ENCODE measurements at places on chromosomes 12 and 14. TPM values are rescaled to one million over a fixed set of nuclear protein-coding genes. Genes with fewer than 3 reads are reported as not detected.
A peak's percentile ranks its signal among the peaks of the same experiment; 100 is the strongest.

- no peak for DNase-seq
- H3K4me1 ChIP-seq: peaks cover 11% of the 10 kb centered on the region
- H3K4me3 ChIP-seq: no peak overlapping the region
- no peak overlapping the region for H3K27ac ChIP-seq
Observed at GRCh38 chr12:31712877-31713276, 15.9 kb downstream of the AMN1 start.

The VDR gene
- total RNA-seq: 7.1 TPM

DNA sequence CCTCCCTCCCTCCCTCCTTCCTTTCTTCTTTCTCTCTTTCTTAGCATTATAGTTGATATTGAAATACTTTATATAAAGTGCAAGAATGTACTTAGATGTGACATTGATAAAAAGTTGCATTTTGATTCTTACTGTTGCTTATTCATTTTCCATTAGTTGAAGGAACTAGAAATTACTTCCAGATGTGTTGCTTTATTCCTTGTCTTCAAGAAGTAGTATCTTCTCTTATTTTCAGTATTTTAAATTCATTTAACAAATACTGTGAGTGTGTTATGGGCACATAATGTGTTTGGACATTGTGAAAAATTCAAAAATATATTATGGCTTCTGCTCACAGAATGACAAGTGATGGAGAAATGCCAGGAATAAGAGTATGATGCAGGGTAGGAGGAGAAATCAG, 45.6 kb downstream of the TRMT5 start:
- H3K27ac ChIP-seq: no peak overlapping the region
- no peaks in the 10 kb centered on the region for H3K4me1 ChIP-seq
- DNase-seq: no peak
- H3K36me3 ChIP-seq: no peaks in the 10 kb centered on the region
- no peak overlapping the region for H3K4me3 ChIP-seq
- no peaks in the 10 kb centered on the region for H3K27me3 ChIP-seq

DNA sequence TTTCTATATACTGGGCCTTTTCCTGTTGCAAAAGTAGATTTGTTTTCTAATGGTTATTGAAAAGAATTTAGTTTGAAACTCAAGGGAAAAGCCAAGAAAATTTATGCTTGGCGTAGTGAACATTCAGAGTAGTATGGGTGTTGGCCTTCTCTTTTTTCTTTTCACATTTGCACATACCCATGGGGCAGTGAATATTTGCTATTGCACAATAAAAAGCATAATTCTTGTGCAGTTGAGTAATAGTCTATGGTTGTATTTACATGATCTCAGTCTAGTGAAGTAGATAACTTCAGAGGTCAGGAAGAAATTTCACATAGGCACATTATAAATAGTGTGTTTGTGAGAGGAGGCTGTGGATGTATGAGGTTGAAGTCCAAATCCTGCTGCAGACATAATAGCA, 158.1 kb downstream of the FLRT2 start:
- H3K36me3 ChIP-seq: no peaks in the 10 kb centered on the region
- no peaks in the 10 kb centered on the region for H3K27me3 ChIP-seq
- no peaks in the 10 kb centered on the region for H3K4me1 ChIP-seq
- no peak overlapping the region for H3K27ac ChIP-seq
- H3K4me3 ChIP-seq: no peak overlapping the region

The KRT72 gene
- total RNA-seq: 0.63 TPM

- H3K4me3 ChIP-seq: no peak overlapping the region
- no peak overlapping the region for H3K27ac ChIP-seq
- peaks cover 20% of the 10 kb centered on the region for H3K4me1 ChIP-seq
- no peaks in the 10 kb centered on the region for H3K27me3 ChIP-seq
- DNase-seq: no peak
Observed at GRCh38 chr14:22469538-22470303, 119.3 kb downstream of the DAD1 start.

The PAPOLA gene
- 310 TPM for total RNA-seq

- peaks cover 23% of the 10 kb centered on the region for H3K4me1 ChIP-seq
- DNase-seq: no peak
- H3K27me3 ChIP-seq: no peaks in the 10 kb centered on the region
- no peak overlapping the region for H3K4me3 ChIP-seq
- no peaks in the 10 kb centered on the region for H3K36me3 ChIP-seq
Observed at GRCh38 chr12:123102366-123102765, 48.5 kb downstream of the PITPNM2 start.

GRCh38 chr12:96510306-96510764, 21.0 kb downstream of the CFAP54 start:
- no peak overlapping the region for H3K4me3 ChIP-seq
- no peak for DNase-seq
- H3K4me1 ChIP-seq: no peaks in the 10 kb centered on the region
- no peak overlapping the region for H3K27ac ChIP-seq
- H3K27me3 ChIP-seq: no peaks in the 10 kb centered on the region
- H3K36me3 ChIP-seq: no peaks in the 10 kb centered on the region

The AKT1 gene
- 107 TPM for total RNA-seq

- H3K27ac ChIP-seq: no peak overlapping the region
- no peaks in the 10 kb centered on the region for H3K36me3 ChIP-seq
- H3K27me3 ChIP-seq: no peaks in the 10 kb centered on the region
- no peak for DNase-seq
- no peak overlapping the region for H3K4me3 ChIP-seq
- no peaks in the 10 kb centered on the region for H3K4me1 ChIP-seq
Observed at GRCh38 chr14:68702135-68702534, 90.7 kb downstream of the ZFP36L1 start.

The EPS8 gene
- total RNA-seq: 25.9 TPM

DNA sequence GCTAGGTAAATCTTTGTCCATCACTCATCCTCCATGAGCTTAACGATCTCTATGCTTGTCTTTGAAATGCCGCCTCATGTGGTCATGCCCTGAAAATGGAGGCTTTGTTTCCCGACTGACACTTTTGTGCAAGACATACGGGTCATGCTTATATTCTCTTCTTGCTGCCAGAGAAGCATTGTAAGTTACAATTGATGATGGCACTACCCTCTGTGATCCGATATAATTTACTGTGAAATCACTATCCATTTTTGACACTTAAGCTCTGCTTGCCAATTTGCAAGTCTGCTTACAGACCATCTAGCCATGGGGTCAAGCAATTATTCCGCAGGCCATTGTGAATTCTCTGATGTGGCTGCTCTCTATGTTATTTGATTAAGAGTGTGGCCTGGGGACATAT, 650.0 kb downstream of the FLRT2 start:
- no peaks in the 10 kb centered on the region for H3K4me1 ChIP-seq
- DNase-seq: no peak
- H3K36me3 ChIP-seq: no peaks in the 10 kb centered on the region
- H3K27me3 ChIP-seq: no peaks in the 10 kb centered on the region
- no peak overlapping the region for H3K4me3 ChIP-seq

DNA sequence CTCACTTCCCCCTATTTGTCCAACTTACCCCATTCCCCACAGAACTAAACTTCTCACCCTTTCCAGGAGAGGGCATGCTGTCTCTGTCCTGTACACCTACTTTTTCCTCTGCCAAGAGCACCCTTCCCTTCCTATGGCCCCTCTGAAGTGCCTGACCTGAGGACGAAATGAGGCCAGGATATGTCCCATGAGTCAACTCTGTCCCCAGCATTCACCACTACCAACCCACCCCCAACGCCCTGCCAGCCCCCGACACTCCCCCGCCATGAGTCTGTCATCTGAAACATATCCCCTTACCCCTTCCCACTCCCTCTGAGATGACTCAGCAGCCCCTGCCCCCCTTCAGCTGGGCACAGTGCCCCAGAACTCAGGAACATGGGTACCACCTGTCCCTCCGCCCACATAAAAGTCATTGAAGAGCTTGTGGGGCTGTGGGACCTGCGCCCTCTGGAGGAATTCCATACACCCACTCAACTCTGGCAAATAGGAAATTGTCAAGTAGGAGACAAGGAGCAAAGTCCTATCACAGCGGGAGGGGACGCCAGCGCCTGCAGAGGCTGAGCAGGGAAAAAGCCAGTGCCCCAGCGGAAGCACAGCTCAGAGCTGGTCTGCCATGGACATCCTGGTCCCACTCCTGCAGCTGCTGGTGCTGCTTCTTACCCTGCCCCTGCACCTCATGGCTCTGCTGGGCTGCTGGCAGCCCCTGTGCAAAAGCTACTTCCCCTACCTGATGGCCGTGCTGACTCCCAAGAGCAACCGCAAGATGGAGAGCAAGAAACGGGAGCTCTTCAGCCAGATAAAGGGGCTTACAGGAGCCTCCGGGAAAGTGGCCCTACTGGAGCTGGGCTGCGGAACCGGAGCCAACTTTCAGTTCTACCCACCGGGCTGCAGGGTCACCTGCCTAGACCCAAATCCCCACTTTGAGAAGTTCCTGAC, 26.3 kb downstream of the ITGA7 start:
- peak overlapping the region; percentile 30 for H3K4me3 ChIP-seq
- H3K27me3 ChIP-seq: no peaks in the 10 kb centered on the region
- peaks cover 36% of the 10 kb centered on the region for H3K4me1 ChIP-seq
- H3K27ac ChIP-seq: peak overlapping the region; percentile 19
- DNase-seq: peak; percentile 83

DNA sequence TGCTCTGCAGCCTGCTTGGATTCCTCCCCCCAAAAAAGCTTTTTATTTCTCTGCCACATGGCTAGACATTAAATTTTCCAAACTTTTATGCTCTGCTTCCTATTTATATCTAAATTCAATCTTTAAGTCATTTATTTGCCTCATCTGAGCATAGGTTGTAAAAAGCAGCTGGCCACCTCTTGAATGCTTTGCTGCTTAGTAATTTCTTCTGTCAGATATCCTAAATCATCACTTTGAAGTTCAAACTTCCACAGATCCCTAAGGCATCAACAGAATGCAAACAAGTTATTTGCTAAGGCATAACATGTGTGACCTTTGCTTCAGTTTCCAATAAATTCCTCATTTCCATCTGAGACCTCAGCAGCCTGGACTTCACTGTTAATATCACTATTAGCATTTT, 209.6 kb downstream of the FSCB start:
- no peak overlapping the region for H3K4me3 ChIP-seq
- H3K27me3 ChIP-seq: no peaks in the 10 kb centered on the region
- no peak overlapping the region for H3K27ac ChIP-seq
- DNase-seq: no peak

DNA sequence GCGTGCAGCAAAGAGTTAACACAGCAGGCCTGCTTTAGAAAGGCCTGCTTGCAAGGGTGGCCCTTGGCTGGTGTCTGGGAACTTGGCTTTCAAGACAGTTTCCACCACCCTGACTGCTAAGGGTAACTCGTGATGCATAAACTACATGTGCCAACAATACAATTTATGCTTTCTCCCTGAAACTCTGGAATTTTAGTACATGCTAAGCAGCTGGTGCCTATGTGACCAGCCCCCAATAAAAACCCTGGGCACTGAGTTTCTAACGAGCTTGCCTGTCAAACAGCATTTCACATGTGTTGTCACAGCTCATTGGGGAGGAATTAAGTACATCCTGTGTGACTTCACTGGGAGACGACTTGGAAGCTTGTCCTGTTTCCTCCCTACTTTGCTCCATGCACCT, 133.1 kb downstream of the SLC5A8 start:
- no peak overlapping the region for H3K4me3 ChIP-seq
- H3K4me1 ChIP-seq: no peaks in the 10 kb centered on the region
- H3K27ac ChIP-seq: no peak overlapping the region
- H3K36me3 ChIP-seq: no peaks in the 10 kb centered on the region
- DNase-seq: no peak
- H3K27me3 ChIP-seq: no peaks in the 10 kb centered on the region

DNA sequence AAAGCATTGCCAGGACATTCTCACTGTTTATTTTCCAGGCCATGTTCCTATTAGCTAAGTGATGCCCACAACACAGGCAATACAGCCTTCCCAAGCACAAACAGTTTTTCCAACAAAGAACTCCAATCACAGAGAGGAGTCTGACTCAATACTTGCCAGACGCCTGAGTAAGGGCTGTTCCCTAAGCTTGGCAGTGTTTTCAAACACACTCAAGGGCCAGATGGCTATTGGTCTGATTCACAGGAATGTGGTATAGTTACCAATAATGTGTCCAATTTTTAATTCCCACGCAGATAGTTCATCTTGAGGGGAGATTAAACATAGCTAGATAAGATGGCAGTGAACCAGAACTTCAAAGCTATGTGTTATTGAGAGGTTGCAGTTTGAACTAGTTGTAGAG, 381.0 kb downstream of the SNAPC1 start:
- H3K4me3 ChIP-seq: no peak overlapping the region
- no peak overlapping the region for H3K27ac ChIP-seq
- H3K36me3 ChIP-seq: no peaks in the 10 kb centered on the region
- H3K4me1 ChIP-seq: no peaks in the 10 kb centered on the region
- H3K27me3 ChIP-seq: peaks cover 9% of the 10 kb centered on the region
- no peak for DNase-seq

The ACVR1B gene
- total RNA-seq: 15.8 TPM

The PLEKHD1 gene
- total RNA-seq: 0.17 TPM

GRCh38 chr14:65053466-65053865, 48.9 kb downstream of the MAX start:
- no peaks in the 10 kb centered on the region for H3K4me1 ChIP-seq
- DNase-seq: no peak
- no peaks in the 10 kb centered on the region for H3K27me3 ChIP-seq
- H3K4me3 ChIP-seq: no peak overlapping the region
- H3K27ac ChIP-seq: no peak overlapping the region
- H3K36me3 ChIP-seq: peaks cover 66% of the 10 kb centered on the region

- no peak overlapping the region for H3K27ac ChIP-seq
- no peak for DNase-seq
- no peaks in the 10 kb centered on the region for H3K27me3 ChIP-seq
- H3K36me3 ChIP-seq: no peaks in the 10 kb centered on the region
Observed at GRCh38 chr12:24499151-24500146, 449.5 kb downstream of the BCAT1 start.

DNA sequence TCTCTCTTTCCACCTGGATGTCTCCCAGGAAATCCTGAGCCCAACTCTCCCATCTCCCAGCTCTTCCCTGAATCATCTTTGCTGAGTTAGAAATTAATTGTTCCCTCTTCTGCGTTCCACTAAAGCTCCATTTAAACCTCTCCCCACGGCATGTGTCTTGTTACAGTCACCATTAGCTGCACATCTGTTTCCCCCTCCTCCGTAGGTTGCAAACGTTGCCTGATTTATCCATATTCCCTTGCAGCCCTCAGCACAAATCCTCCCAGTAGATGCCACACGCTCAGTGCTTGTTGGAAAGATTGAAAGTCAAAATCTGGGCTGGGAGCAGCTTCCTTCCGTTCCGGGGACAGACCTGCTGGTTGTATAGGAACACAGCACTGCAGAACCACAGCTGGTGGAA, 90.4 kb downstream of the SLC24A4 start:
- H3K4me1 ChIP-seq: no peaks in the 10 kb centered on the region
- no peaks in the 10 kb centered on the region for H3K27me3 ChIP-seq
- DNase-seq: no peak

GRCh38 chr12:124513297-124513867, 54.0 kb downstream of the NCOR2 start:
- no peak for DNase-seq
- peaks cover 98% of the 10 kb centered on the region for H3K4me1 ChIP-seq

DNA sequence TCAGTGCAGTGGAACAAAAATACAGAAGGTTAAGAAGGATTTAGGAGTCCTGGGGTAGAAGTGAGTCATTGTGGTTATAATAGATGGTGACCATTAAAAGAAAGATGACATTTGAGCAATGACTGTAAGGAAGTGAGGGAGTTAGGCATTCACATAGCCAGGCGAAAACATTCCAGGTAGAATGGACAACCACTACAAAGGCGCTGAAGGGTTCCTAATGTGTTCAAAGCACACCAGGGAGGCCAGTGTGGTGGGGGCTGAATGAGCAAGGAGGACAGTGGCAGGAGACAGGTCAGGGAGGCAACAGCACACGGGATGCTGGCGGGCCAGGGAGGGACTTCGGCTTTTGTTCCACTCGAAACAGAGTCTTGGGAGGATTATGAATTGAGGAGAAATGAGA, 129.9 kb downstream of the NPAS3 start:
- H3K4me3 ChIP-seq: no peak overlapping the region
- H3K4me1 ChIP-seq: no peaks in the 10 kb centered on the region
- no peak for DNase-seq
- H3K36me3 ChIP-seq: no peaks in the 10 kb centered on the region

The TEX52 gene
- not detected for total RNA-seq
